ENCODE measurements at places on chromosomes 3 and 15.

DNA sequence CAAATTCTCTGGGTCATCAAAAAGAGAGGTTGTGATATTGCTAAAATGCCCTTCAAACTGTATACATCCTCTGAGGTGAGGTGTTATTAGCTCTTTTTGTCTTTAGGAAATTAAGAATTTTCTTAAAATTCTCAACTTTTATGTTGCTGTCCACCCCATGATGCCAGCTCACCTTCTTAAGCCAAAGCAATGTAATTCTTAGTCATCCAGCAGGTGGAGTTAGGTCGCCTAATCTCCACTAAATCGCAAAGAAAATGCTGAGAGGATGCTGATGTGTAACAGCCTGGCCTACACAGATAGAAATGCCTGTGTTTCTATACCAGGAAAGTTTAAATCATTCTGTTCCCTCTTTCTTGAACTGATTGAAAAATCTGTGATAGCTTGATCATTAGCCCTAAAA, 770.2 kb upstream of the ALCAM start:
- DNase-seq: no peak

DNA sequence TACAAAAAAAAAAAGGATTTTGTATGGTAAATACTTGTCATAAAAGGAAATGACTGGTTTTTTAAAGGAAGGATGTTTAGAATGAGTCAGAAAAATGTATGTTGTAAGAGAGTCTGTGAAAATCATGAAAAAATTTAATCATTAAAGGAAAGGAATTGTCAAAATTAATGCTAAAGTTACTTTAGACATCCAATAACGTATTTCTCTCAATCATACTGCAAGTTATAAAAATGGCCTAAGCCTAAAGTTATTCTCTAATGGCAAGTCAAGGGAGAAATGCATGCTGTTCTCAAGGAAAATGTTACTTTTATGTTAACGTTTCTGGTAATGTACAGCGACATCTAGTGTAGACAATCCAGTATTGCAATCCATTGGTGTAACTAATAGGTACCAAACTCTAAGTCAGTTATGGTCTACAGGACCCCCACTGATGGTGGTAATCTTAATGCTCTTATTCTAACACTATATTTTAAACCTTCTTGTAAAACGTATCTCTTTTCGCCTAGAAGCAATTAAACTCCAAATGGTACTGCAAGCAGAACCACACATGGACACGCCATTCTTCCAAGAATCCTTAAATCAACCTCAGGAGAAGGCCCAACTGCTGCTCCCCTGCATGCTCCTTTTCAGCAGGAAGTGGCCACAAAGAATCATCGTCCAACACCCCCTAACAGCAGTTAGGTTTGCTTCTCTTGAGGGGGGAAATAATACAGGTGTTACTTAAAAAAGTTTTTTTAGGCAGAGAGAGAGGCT, 35.2 kb downstream of the NCEH1 start:
- no peak for DNase-seq

- DNase-seq: no peak
Measured at GRCh38 chr15:42070279-42070975, 23.9 kb downstream of the PLA2G4D start.

DNA sequence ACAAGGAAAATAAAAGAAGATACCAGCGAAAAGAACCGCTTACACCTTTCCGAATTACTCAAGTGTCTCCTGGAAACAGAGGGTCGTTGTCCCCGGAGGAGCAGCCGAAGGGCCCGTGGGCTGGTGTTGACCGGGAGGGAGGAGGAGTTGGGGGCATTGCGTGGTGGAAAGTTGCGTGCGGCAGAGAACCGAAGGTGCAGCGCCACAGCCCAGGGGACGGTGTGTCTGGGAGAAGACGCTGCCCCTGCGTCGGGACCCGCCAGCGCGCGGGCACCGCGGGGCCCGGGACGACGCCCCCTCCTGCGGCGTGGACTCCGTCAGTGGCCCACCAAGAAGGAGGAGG, 325 bp downstream of the ALCAM start:
- DNase-seq: no peak

GRCh38 chr15:75136758-75137157, 64.9 kb upstream of the C15orf39 start:
- no peak for DNase-seq

DNA sequence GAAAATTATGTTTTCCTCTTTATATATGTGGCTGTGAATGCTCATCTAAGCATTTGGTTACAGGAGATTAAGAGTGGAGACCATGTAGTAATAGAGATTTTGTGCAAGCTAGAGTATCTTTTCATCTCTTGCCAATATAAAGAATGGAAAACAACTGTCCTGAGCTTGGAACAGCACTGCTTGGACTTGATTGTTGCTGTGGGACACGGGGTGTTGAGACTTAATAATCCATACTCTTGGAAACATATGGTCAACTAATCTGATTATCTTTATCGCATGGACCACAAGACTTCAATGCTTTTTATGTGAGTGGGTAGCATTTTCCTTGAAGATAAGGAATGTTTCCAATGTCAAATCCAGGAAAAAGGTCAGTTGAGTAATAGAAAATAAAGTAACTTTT, 806.3 kb downstream of the DIPK2A start:
- no peak for DNase-seq

DNA sequence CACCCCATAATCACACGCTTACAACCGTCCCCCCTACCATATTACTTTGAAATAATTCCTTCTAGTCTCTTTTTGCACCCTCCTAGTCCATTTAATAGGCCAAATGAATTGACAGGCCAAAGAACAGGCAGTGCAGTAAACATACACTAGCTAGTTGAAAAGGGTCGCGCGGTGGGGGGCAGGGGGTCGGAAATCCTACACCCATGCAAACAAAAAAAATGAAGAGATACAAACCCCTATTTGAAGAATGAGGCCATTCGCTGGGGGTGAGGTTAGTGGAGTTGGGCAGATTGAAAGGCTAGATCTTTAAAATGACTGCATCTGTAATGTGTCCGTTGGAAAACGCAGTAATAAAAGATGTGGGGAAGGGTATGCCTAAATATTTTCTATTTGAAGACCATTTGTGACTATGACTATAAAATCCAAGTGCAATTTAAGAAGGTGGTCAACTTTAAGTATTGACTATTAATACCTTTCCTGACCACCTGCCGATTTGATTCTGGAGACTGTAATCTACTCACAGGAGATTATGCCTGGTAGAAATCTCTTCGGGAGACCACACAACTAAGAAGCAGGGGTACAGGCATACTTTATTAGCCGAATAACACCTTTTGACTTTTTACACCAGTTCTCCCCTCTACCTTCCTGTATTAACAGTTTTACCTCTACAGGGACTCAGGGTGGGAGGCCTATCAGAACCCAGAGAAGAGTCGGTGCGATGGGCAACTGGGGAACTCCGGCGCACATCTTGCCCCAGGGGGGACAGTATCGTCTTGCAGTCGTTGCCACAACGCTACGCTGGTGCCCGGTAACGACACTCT, 762 bp upstream of the ARL6 start:
- no peak for DNase-seq

GRCh38 chr15:37921527-37922385, 12.7 kb upstream of the TMCO5A start:
- DNase-seq: no peak

GRCh38 chr15:22933641-22934061, 46.5 kb downstream of the CYFIP1 start:
- DNase-seq: no peak

- DNase-seq: no peak
Measured at GRCh38 chr15:74976159-74976558, 19.2 kb upstream of the SCAMP5 start.

DNA sequence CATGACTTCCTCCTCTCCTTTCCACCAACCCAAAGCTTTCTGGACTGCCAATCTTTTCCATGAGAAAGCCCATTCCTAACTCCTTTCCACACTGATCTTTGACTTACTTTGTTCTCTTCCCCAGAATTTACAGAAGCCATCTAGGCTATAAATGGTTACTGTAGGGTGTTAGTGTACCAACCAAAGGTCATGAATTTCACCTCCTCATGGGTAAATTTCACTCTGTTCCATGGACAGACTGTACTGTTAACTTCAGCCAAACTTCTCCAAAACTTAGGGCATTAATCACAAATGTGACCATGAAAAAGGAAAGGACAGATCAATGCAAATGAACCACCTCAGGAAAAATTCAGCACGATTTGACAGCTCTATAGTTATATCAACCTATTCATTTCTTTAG, 54.9 kb downstream of the ATOSA start:
- no peak for DNase-seq

GRCh38 chr3:106348139-106348690, 479.4 kb upstream of the CBLB start:
- DNase-seq: no peak

DNA sequence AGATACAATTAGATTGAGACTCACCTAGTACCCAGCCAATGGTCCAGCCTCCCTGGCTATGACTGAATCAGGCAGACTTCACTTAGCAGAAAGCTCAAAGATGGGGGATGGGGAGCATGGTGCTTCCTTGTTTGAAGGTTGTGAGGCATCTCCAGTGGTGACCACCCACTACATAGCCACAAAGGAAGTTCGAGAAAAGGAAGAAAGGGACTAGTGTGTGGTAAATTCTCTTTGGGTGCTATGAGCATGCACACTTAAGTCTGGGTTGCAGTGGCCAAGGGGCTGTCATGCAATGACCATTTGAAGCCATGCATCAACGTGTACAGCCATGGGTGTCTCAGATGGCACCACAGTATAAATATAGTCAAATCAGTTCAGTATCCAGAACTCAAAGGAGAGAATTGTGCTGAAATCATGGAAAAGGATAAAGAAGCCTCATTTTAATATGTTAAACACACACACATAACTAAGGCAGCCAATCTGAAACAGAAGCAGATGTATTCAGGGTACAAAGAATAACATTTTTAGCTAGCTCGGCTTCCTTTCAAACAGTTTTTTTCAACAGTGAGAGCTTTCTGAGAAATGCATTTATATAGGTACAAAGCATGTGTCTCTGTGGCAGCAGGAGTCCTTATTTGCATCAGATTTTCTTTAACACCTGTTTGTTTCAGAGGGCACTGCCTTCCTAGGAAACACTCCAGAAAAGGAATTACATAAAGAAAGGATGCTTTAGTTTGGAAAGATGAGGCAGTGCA, 275.5 kb downstream of the GAP43 start:
- no peak for DNase-seq

GRCh38 chr15:75033809-75034208, 10.4 kb downstream of the PPCDC start:
- no peak for DNase-seq

DNA sequence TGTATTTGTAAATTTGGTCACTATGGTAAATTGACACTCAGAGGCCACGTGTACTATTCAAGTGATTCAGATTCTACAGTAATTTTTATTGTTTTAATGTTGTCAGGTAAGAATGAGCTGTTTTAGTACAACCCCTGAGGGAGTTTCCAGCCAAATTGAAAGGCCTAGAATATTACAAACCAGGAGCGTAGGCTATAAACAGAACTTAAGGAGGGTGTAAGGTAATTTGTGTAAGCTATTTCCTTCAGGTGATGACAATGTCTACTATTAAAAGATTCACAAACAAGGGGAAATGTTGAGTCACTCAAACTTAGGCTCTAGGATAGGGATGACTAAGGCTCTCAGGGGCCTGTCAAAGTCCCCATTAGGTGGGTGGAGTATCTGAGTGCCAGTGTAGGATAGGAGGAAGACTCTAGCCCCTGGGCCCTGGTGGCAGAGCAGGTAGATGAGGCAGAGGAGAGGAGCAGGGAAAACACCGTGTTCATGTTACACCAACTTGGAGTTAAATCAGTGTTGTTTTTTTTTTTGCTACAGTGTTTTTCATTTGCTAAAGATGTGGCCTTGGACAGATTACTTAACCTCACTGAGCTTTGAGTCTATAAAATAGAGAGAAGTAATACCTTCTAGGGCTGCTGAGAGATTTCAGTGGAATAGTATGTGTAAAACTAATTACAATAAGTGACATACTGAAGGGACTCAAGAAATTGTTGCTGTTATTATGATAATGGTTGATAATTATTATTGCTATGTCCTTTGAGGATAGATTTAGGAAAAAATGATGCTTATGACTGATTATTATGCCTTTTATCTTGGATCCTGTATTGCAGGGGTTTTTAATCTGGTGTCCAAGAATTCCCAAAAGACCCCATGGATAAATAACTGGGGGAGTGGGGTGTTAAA, 10.3 kb downstream of the TM4SF1 start:
- peak; percentile 9 for DNase-seq

- peak; percentile 46 for DNase-seq
Measured at GRCh38 chr3:185825006-185825638, at the start of gene IGF2BP2. IGF2BP2 (minus strand) TSS chr3:185825042; CDS start chr3:185824960, 82 bp downstream.

GRCh38 chr15:77309392-77309791, 110.5 kb downstream of the PEAK1 start:
- DNase-seq: no peak

GRCh38 chr3:164209363-164209762, 868.9 kb downstream of the SI start:
- no peak for DNase-seq

GRCh38 chr3:132062535-132062934, 27.7 kb upstream of the CPNE4 start:
- no peak for DNase-seq

DNA sequence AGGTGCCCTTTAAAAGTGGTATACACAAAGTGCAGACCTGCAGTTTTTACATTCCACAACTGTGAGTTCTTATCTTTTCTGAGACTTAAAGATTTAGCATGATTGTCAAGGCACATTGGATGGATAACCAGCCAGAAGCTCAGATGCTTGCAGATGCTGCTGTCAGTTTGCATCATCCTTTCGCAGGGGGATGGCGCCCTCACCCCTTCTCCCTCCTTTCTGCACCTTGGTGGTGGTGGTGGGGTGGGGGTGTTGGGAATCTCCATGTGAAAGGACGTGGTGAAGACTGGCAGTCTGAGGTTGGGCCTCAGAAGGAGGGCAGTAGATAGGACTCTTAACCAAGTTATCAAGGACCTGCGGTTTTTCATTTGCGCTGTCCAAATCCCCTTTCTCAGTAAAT, 309.6 kb upstream of the SEMA6D start:
- DNase-seq: no peak

- DNase-seq: no peak
Measured at GRCh38 chr3:125054449-125055329, 1.1 kb downstream of the HEG1 start.

- DNase-seq: no peak
Measured at GRCh38 chr3:194489736-194490612, 3.2 kb upstream of the ATP13A3 start.

DNA sequence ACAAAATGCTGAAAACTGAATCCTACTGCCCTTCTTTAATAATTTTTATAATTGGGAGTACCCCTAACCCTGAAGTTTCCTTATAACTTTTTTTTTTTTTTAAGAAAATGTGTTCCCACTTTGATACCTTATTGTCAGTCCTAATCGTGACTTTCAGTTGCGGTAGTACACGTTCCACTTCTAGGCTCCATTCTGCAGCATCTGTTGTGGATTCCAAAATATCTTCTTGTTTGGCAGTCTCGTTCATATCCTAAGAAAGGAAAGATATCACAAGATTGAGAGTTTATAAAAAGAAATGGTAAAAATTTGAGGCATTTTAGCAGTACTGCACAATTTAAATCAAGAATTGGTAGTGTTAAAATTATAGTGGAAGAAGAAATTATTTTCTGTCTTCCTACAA, 30.8 kb downstream of the IFT57 start:
- DNase-seq: no peak

- no peak for DNase-seq
Measured at GRCh38 chr3:131224886-131225550, 156.6 kb upstream of the NUDT16 start.

GRCh38 chr3:151283907-151284461, 5.6 kb upstream of the P2RY14 start:
- no peak for DNase-seq

- DNase-seq: no peak
Measured at GRCh38 chr3:4795905-4796304, 183.3 kb upstream of the BHLHE40 start.

GRCh38 chr3:165653130-165653778, 184.0 kb downstream of the BCHE start:
- no peak for DNase-seq

- peak; percentile 5 for DNase-seq
Measured at GRCh38 chr15:94174399-94174802, 57.0 kb upstream of the MCTP2 start.
